ENCODE measurements at places on chromosomes 5 and 9.

DNA sequence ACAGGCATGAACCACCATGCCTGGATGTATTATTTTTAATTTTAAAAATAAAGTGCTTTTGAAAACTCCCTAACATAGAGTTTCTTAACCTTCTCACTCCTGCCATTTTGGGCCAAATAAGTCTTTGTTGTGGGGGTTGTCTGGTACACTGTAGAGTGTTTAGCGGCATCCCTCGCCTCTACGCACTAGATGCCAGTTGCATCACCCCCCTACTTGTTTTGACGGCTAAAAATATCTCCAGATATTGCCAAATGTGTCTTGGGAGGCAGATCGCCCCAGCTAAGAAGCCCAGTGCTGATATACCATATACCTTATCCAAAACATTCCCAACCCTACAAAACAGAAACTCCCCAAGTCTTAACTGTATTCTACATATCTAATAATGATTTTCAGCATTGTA is 54.6 kb downstream of the SCAI start:
- DNase-seq: no peak

DNA sequence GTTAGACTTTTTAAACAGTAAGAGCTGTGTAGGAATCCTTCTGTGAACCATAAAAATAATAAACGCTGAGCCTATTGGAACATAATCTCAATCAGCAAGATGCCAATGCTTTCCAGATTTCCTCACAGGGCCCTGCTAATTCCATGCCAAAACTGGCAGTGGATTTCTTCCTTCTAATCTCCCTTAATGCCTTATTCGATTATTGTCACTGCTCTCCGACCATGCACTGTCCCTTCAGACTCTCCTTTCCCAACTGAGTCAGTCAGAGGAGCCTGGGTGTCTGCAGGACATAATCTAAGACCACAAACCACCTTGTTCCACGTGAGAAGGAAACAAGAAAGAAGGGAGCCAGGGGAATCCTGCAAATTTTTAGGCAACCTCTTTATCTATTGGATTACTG is at the start of gene GABRA6:
Gene GABRA6 (plus strand): TSS at position 261 of the 400 bp plus-strand sequence. CDS start 269 bp downstream, outside the sequence.
- DNase-seq: no peak

- no peak for DNase-seq
These were observed 9.5 kb downstream of the OR2S2 start for GRCh38 chr9:35948451-35948850.

DNA sequence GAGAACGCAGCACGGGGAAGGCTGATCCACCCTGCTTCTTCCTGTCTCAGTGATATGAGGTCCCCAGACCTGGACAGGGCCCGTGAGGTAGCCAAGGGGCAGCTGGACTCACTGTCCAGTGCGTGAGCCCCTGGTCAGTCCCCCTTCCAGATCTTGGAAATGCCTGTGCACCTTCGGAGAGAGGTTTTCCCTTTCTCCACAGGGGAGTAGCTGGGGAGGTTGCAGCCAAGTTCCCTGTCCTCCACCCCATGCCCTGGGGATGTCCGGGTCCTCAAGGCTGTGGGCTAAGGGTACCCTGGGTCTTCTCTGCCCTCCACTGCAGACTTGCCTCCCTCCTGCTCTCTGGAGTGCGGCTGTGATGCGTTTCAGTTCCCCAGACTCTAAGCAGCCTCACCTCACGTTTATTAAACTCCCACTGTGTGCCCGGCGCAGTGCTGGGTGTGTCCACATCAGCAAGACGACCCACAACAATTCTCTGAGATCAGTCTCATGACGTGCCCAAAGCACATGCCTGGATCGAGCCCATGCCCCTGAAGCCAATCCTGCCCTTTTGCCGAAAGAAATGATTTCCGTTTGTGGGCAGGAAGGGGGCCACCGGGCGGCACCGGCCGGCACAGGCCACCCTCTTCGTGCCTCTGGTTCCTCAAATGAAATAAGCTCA is 101.3 kb upstream of the PHYKPL start:
- DNase-seq: no peak

GRCh38 chr9:91789941-91790340 is 160.1 kb downstream of the ROR2 start:
- DNase-seq: no peak

GRCh38 chr5:38926121-38926520 is 80.3 kb downstream of the OSMR start:
- no peak for DNase-seq

- no peak for DNase-seq
These were observed 57.6 kb upstream of the RASA1 start for GRCh38 chr5:87210076-87210475.

DNA sequence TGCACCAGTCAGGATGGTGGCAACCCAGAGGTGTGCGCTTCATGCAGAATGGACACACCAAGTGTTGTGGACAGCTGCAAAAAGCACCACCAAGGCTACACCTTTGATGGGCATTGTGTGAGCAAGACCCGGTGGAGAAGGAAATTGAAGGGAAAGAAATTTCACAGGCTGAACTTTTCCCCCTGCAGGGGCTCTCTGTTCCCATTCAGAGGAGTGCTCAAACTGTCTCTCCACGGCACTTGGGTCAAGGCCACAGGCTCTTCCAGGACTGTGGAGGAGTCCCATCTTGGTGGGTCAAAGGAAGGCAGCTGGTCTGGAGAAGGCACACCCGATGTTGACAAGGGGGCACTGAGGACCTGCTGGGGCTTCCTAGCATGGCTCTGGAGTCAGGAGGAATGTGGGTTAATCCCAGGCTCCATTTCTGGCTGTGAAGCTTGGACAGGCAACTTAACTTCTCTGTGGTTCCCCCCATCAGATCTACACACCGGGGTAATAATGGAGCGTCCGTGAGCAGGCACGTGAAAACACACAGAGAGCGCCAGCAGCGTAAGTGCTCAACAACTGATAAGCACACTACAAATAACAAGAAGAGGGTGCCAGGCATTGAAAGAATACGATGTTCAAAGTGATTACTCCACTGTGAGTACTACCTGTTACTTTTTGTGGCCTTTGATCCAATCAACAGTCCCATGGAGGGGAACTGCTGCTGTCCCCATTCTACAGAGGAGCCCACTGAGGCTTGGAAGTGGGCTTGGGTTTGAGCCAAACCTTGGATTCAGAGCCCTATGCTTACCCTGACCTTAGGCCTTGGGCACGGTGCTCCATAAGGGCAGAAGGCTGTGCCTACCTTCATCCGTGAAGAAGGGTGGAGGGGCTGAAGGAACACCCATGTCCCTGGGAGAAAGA is 34.2 kb upstream of the TIFAB start:
- no peak for DNase-seq

- DNase-seq: no peak
These were observed 5.4 kb downstream of the CTSL start for GRCh38 chr9:87731321-87731720.

GRCh38 chr9:16099732-16100536 is 547.1 kb downstream of the CCDC171 start:
- DNase-seq: no peak

DNA sequence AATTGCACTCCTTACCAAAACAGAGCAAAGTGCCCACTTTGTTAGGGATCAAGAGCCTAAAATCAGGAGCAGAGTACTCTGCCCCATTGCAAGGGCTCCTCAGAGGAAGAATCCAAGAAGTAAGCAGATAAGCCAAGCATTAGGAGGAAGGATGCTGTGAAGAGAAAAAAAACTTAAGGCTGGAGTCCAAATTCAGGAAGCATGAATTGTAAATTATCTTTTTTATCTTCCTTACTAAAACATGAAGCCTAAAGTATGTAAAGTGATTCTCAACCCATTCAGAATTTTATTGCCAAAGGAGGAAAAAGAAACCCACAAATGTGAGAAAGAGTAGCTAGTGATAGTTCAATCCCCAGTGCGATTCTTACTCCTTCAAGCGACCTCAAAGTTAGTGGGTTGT is 523.9 kb downstream of the TAF11L14 start:
- DNase-seq: no peak

- no peak for DNase-seq
These were observed 67.2 kb downstream of the MRPS30 start for GRCh38 chr5:44875661-44876605.

GRCh38 chr9:973295-973834 is 3.1 kb upstream of the DMRT3 start:
- no peak for DNase-seq

GRCh38 chr9:128001779-128002298 is 21.1 kb upstream of the EEIG1 start:
- no peak for DNase-seq

- no peak for DNase-seq
These were observed 133.9 kb downstream of the C9orf50 start for GRCh38 chr9:129486756-129487657.

DNA sequence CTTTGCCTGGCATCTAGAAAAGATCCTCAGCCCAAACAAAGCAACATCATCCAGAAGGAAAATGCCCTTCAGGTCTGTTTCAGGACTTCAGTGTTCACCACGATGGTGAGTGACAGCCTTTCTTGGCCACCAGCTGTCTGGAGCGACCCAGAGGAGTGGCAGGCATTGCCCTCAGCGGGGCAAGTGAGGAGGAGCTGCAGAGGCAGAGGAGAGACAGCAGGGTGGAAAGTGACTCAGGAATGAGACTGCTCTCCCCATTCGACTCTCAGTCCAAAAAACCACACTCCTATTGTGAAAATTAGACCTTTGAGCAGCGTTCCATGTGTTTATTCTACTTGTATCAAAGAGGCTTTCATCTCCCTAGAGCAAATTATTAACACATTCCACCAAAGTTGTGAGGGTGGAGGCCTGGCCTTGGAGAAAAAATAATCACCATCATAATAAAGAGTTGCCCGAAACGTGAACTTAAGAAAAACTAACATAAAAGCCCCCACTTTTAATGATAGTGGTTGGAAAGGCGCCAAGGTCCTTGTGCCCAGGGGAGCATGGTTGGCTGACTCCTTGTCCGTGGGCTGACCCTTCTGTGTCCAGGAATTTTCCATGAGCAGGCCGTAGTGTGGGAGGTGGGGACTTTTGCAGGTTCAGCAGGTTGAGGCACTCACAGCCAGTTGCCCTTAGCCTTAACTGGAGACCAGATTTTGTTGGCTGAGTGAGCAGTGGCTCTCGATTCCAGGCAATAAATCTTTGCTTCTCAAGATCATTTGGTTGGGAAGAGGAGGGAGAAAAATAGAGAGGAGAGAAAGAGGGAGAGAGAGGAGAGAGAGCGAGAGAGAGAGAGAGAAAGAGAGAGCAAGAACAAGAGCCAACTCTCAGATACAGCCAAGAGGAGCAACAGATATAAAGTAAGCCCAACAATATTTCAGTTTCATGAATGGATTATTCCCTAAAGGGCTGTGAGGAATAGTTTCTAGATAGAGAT is 125.9 kb upstream of the ANKRD55 start:
- DNase-seq: no peak

DNA sequence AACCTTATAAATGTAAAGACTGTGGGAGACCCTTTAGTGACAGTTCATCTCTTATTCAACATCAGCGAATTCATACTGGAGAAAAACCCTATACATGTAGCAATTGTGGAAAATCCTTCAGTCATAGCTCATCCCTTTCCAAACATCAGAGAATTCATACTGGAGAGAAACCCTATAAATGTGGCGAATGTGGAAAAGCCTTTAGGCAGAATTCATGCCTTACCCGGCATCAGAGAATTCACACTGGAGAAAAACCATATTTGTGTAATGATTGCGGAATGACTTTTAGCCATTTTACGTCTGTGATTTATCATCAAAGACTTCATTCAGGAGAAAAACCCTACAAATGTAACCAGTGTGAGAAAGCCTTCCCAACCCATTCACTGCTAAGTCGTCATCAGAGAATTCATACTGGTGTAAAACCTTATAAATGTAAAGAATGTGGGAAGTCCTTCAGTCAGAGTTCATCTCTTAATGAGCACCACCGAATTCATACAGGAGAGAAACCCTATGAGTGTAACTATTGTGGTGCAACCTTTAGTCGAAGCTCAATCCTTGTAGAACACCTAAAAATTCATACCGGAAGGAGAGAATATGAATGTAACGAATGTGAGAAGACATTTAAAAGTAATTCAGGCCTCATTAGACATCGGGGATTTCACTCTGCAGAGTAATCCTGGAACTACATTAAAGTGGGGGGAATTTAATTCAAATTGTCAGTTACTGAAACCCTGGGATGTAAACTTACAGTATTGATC is 17.7 kb downstream of the ZNF483 start:
- DNase-seq: no peak

GRCh38 chr9:72361217-72361616 is 3.8 kb downstream of the ZFAND5 start:
- no peak for DNase-seq

DNA sequence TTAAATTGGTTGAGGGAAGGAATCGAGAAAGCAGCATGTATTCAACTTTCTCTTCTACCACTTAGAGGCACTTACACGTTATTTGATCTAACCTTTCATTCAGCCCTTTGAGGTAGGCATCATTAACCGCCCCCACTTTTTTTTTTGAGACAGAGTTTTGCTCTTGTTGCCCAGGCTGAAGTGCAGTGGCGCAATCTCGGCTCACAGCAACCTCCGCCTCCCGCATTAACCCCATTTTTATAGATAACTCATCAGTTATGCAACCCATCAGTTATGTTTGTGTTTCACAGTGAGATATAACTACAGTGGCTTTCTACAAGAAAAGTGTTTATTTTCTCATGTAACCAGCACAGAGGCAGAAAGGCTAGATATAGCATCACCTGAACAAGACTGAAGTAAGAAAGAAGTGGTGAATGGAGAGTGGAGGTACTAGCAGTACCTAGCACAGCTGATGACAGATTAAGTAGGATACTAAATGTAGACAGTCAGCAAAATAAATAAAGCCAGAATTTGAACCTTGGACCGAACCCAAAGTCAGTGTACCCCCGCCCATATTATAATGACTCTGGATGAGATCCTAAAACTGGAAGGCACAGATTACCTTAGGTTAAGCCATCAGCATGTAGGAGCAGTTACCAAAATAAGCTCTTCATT is 91.2 kb downstream of the PJA2 start:
- DNase-seq: no peak

- DNase-seq: no peak
These were observed 4.3 kb upstream of the TIFAB start for GRCh38 chr5:135456238-135457099.

GRCh38 chr5:17832949-17833745 is 198.9 kb downstream of the TAF11L14 start:
- no peak for DNase-seq

DNA sequence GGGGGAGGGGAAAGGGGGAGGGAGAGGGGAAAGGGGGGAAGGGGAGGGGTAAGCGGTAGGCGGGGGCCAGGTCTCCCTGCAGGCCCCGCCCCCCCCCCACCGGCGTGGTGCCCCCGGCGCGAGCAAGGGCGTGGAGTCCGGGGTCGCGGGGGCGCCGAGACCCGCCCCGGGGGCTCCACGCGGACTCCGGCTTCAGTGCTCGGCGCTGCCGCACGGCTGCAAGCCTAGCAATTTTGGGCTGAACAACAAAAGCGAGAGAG is 10.8 kb downstream of the C9orf50 start:
- no peak for DNase-seq

- DNase-seq: no peak
These were observed 320.3 kb downstream of the ACTL7B start for GRCh38 chr9:108535526-108535925.

DNA sequence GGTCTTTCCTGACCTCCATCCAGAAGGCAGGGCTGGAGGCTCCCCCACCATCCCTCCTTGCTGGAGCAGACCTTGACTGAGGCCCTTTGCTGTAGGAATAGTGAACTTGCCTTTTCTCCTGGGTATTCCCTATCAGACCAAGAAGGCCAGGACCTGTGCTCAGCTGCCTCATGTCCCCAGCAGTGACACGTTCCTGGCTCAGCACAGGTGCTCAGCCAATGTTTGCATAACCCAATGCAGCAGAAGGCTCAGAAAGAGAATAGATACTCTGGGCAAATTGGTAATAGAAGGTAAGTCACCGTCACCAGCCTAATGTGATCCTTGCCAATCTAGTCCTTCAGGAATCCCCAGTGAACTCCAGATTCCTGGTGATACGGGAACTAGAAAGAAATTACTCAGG is 96.4 kb downstream of the ACTL7B start:
- DNase-seq: no peak

Data from activated T-helper 9 cell treated with anti-CD3 and anti-CD28 coated beads, Interleukin-2, amount 50 U/mL, for 16 hours (primary cell).